ENCODE measurements at places on chromosomes 3 and 15.

DNA sequence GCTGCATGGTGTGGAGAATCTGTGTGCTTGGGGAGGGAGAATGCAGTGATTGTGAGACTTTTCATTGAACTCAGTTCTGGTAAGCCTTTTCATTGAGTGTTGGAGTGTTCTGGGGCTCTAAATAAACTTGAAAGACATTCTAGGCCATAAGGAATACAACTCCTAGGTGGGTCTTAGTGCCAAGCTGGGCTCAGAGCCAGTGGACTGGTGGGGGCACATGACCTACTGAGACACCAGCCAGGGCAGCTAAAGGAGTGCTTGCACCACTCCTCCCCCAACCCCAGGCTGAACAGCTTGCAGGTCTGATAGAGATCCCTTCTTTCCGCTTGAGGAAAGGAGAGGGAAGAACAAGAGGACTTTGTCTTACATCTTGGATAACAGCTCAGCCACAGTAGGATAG is 21.7 kb upstream of the KPNA4 start:
- DNase-seq: no peak

DNA sequence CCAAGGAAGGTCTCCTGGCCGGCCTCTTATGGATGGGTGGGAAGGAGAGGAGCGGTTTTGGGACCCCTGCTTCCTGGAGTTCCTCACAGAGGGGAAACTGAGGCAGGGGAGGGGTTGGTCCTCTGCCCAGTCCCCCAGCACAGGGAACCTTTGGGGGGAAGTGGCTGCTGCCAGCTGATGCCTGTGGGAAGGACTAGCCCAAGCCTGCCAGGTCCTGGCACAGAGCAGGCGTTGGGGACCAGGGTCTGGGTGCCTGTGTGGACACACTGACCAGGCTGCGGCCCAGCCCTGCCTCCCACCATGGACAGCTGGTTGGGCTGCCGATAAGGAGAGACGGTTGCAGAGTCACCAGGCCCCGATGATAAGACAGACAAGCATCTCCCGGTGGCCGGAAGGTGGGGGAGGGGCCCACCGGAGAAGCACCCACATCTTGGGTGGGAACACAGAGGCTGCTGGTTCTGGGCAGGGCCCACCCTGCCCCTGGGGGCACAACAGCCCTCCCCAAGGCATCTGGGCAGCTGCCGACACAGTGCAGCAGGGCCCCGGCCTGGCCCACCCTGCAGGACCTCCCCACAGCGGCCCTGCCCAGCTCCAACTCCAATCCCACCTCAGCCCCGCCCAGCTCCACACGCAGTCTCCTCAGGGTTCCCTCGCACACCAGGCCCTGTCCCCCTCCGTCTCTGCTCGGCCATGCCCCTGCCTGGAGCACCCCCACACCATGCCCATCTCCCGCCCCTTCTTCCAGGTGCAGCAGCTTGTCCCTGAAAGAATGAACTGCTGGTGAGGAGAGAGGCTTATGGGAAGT is 50.7 kb downstream of the DNAJB8 start:
- DNase-seq: peak; percentile 89

- DNase-seq: no peak
These were observed 22.8 kb upstream of the TM2D3 start for GRCh38 chr15:101675015-101675414.

DNA sequence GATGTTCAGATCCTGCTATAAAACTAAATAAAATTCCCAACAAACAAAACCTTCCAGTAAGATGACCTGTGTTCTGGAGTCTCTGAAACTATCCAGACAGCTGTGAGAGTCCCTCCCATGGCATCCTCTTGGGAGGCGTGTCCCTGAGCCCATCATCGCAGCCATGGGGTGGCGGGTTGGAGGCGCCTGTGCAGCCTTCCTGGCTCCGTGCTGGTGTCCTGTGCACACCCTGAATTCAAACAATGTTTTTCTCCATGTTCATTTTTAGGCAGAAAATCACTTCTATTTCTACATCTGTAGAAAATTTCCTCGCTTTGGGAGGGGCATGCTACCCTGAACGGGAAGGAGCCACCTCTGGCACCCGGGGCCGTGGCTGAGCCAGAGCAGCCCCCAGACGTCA is 19.4 kb upstream of the OCA2 start:
- no peak for DNase-seq

DNA sequence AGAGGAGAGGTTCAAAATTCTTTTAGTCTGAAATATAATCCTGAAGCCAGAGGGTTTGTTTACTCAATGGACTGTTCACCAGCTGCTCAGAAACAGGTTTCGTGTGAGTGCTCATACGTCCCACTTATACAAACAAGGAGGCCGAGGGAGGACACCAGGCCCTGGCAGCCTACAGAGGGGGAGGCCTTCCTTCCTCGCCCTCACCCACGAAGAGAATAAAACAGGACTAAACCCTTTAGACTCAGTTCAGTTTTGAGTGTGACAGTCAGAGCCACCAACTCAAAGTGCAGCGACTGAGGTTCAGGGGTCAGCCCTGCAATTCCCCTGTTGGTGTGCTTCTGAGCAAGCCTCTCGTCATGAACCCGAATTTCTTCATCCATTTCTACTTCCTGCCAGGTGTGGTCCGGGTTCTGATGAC is 17.3 kb downstream of the FAM174B start:
- DNase-seq: no peak

- DNase-seq: no peak
These were observed 326.9 kb upstream of the CTNNB1 start for GRCh38 chr3:40872258-40872920.

DNA sequence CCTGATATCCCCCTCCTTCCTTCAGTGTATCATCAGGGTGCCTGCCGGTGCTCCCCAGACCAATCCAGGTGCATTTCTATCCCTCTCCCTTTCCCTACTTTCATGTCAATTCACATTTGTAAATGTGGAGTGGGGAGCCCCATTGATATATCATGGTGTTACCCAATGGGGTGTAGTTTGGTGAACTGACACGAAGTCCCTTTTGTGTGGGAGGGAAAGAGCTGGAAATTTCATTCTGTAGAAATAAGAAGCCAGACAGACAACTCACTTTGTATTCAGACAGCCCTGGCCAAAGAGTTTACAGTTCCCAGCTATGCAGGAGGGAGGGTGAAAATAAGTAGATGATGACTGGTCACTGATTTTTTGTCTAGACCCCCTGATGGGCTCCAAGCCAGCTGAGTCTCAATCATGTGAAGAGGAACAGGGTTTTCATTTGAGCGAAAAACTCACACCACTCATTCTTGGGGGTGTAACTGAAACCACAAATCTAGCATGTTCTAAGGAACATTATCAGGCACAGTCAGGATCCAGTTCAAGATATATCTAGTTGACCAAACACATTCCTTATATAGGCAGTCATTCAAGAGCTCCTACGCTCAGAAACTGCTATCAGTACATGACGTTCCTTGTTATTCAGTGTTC is 58.9 kb downstream of the LMCD1 start:
- peak; percentile 77 for DNase-seq

GRCh38 chr15:50192926-50193620 is 11.1 kb downstream of the SLC27A2 start:
- DNase-seq: no peak

DNA sequence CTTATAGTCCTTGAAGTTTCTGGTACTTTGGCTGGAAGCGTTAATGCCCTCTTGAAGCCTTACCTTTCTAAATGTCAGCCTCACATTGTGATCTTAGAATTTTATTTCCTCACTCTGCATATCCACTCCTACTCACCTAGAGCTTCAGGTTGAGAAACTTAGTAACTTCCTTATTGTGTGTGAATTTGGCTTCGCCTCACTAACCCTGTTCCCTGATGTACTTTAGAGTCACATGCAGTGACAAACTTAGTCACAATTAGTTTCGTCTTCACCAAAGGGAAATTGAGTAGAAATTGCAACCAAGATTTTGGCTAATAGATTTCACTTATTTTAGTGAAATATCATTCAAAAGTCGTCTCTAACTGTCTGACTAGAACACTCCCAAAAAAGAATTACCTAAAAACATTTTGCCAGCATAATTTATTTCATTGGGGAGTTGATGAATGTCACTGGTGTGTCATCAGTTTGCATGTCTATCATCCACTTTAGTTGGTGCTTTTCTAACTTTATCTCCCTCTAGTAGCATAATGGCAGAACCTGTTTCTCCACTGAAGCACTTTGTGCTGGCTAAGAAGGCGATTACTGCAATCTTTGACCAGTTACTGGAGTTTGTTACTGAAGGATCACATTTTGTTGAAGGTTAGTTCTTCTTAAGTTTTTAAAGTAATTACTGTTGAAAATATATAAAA is 960 bp downstream of the MFN1 start:
- peak; percentile 49 for DNase-seq

DNA sequence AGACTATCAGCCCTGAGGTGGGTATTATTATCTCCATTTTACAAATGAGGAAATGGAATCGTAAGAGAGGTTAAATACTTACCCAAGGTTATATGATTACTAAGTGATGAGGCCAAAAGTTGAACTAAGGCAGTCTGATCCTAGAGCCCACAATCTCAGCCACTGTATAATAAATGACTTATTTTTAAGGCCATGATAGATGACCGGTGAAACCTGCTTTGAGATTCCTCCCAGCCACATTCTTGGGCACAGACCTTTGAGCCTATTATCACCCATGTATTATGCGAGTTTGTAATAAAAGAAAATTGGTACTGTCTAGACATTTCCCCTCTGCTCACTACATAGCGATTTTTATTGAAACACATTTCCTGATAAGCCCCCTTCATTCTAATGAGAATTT is 37.4 kb downstream of the POLQ start:
- DNase-seq: no peak

GRCh38 chr15:65264863-65265430 is 21.7 kb downstream of the PARP16 start:
- DNase-seq: no peak

DNA sequence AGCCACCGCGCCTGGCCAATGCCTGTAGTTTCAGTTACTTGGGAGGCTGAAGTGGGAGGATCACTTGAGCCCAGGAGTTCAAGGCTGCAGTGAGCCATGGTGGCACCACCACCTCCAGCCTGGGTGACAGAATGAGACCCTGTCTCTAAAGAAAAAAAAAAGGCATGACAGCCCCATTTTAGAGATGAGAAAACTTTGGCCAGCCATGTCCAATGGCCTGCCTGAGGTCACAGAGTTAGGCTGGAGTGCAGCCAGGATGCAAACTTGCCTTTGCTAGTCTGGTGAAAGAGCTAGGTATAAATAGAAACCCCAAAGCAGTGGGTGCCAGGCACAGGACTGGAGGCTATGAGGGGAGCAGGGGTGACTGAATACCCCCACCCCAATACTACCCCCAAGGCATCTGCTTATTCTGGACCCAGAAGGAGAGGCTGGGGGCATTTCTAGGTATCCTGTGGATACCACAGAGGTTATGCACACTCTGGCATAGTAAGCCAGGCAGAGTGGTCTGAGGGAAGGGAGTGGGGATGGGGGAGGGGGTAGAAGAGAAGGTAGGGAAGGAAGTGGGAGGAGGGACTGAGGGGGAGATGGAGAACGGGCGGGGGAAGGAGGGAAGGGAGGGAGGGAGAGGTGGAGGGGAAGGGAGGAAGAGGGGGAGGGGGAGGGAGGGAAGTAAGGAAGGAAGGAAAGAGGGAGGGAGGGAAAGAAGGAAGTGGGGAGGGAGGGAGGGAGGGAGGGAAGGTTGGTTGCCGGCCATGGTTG is 16.2 kb upstream of the C15orf39 start:
- no peak for DNase-seq

- peak; percentile 87 for DNase-seq
These were observed 9.4 kb downstream of the ITPKA start for GRCh38 chr15:41502795-41503668.

GRCh38 chr3:177131927-177132636 is 65.2 kb downstream of the TBL1XR1 start:
- DNase-seq: no peak

DNA sequence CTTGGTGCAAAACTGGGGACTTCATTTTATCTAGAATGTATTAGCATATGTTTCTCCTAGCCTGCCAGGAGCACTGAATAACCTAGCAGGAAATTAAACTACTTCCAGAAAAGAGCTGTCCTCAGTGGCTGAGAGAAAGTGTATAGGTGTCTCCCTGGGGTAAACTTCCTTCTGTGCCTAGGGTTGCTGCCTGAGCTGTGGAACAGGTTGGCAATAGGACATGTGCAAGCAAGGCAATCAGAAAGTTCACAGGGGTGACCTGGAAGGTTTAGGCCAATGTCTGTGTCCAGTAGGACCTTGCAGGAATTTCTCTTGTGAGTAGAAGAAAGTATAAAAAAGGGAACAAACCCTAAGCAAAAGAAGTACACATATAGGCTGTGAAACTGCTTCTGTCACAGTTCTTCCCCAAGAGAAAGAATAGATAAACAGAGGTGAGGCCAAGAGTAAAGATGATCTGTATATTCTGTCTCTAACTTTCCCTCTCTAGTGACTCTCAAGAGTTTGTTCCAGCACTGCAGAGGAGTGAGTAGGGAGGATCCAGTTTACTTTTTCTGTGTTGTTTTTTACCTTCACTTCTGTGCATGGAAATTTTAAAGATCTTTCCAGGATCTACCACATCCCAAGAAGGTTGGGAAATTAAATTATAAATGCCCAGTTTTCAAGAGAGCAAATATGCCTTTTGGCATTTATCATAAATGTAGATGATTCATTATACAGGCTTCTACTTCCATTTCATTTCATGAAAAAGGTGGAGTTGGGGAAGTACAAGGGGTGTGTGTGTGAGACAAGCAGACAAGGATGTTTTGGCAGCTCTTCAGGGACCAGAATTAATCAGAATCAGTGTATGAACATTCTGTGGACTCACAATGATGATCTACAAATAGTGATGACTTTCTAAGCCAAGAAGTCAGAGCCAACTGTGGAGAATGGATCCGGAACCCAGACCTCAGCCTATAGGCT is 155.2 kb downstream of the RBPMS2 start:
- DNase-seq: no peak

GRCh38 chr3:128619146-128619890 is 31.3 kb downstream of the RPN1 start:
- DNase-seq: peak; percentile 60

DNA sequence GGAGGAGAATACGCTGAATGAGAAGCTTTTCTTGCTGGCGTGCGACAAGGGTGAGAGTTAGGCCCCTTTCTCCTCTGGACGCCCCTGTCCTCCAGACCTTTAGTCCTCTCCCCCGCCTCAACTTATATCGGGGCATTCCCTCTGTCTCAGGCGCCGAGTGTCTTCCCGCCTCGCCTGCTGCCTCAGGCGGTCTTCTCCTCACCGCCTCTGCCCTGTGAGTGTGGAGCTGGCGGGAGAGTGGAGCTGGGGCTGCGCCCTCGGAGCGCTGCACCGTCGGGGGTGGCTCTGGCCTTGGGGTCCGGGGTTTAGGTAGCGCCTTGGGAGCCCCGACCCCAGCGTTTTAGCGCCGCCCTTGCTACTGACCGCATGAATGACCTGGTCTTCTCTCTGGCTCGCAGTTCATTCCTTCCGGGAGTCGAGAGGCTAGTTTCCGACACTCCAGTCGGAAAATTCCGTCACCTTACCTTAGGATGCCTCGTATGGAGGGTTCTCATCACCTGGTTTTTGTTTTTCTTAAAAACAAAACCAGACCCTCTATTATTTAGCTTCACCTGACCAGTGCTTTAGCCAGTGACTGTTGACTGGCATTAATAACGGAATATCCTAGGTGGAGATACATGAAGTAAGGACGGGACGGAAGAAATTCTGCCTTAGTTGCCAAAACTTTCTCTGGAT is 985 bp downstream of the TRPC1 start:
- peak; percentile 44 for DNase-seq

GRCh38 chr3:170536712-170537111 is 49.2 kb downstream of the SLC7A14 start:
- DNase-seq: no peak

- peak; percentile 73 for DNase-seq
These were observed 368.4 kb downstream of the MECOM start for GRCh38 chr3:169295126-169295525.

GRCh38 chr3:160447544-160447943 is 2.0 kb downstream of the TRIM59 start:
- DNase-seq: peak; percentile 55

All from hematopoietic multipotent progenitor cell treated with erythropoietin and hydrocortisone succinate and interleukin-3 and kit ligand, for 4 days (in vitro differentiated cells).